ENCODE measurements at places on chromosomes 1 and 21. TPM values are rescaled to one million over a fixed set of nuclear protein-coding genes. Genes with fewer than 3 reads are reported as not detected.

DNA sequence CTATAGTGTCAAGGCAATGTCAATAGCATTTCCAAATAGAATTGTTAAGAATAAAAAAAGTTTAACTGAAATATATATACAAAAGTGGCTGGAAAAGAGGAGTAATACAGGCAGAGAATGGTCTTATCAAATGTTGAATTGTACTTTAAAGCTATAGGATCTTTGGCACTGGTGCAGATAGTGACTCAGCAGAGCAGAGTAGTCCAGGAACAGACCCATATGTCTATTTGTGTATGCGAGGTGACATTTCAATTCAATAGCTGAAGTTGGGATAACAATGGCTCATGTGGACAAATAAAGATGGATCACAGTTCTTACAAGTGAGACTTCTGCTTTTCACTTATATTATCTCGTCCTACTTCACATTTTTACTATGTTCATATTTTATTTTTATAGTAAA is 543.0 kb upstream of the B3GALT2 start:
- no peak for DNase-seq

DNA sequence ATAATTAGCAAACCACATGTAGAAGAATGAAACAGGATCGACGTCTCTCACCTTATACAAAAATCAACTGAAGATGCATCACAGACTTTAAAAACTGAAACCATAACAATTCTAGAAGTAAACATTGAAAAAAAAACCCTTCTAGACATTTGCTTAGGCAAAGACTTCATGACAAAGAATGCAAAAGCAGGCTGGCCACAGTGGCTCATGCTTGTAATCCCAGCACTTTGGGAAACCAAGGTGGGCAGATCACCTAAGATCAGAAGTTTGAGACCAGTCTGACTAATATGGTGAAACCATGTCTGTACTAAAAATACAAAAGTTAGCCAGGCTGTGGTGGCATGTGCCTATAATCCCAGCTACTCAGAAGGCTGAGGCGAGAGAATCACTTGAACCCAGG is 1351.7 kb downstream of the MRPL39 start:
- no peak for DNase-seq

DNA sequence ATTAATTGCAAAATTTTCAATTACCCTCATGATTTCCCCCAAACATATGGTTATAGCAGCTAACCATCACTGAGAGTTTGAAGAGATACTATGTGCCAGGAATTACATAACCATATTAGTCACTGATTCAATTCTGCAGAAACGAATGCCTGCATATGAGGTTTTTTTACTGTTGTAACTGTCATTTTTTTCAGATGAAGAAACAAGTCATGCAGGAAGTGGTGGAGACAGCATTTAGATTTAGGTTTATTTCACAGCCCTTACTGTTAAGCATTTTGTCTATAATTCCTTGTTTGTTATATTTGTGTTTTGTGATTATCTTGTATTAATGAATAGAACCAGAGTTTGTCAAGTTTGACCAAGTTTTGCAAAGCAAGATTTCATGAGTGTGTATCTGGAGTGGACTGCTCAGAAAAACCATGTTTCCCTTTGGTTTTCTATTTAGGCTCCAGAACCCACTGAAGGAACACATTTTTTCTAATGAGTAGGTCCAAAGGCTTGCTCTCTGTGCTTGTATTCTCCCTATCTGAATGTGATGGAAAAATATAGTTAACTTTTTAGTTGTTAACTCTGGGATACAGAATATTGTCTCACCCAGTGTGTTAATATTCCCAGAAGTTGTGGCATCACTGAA is 308.5 kb upstream of the ADAMTS5 start:
- no peak for DNase-seq

DNA sequence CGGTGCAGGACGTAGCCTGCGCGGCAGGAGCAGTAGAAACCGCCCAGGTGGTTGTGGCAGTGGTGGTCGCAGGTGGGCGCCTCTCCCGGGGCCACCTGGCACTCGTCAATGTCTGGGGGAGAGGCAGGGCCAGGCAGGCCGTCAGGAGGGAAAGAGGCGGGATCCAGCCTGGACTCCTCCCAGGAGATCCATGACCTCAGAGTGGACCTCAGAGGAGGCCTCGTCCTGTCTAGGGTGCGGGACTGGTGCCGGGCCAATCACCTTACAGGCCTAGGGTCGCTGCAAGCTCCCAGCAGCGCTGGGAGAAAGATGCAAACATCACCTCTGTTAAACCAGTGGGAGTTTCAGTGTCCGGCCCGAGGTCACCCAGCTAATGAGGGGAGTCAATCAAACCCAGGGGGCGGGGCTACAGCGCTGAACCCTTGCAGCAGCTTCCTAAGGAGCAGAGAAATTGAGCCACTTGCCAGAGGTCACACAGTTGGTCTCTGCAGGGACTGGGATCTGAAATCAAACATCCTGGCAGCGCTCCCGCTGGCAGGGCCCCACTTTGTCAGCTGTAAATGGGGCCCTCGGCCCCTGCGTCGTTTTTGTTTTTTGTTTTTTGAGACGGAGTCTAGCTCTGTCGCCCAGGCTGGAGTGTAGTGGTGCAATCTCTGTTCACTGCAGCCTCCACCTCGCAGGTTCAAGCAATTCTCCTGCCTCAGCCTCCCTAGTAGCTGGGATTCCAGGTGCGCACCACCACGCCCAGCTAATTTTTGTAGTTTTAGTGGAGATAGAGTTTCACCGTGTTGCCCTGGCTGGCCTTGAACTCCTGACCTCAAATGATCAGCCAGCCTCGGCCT is 1.4 kb downstream of the MASP2 start:
- no peak for DNase-seq

DNA sequence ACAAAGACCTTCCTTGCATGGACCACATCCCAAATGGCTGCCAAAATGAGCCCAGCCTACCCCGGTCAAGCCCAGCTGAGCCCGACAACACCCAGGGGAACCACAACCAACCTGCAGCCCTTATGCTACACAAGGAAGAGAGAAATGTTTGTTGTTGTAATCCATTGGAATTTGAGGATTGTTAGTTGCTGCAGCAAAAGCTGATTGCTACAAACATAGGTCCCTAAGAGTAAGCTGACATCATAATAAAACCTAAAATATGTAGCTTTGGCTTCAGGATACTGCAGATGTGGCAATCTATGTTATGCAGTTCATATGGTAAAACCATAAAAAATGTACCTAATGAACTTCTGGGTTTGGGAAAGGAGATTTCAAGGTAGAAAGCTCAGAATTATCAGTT is 65.5 kb upstream of the DNAH14 start:
- no peak for DNase-seq

DNA sequence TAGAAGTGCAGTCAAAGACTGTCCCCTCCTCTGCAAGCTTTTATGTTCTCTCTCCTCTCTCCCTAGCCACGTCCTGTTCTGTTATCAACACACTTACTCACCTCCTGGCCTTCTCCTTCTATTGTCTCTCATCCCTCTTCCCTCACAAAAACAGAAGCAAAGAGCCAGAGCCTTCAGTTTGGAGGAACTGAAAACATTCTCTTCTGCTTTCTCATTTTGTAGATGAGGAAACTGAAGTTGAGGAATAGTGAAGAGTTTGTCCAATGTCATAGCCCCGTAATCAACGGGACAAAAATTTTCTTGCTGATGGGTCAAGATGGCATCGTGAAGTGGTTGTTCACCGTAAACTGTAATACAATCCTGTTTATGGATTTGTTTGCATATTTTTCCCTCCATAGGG is 1.9 kb downstream of the NLRP3 start:
- no peak for DNase-seq

- DNase-seq: no peak
Observed at GRCh38 chr1:96533820-96534219, 187.8 kb upstream of the PTBP2 start.

Gene IL23R
- not detected for total RNA-seq

- no peak for DNase-seq
Observed at GRCh38 chr21:15401331-15401730, 328.5 kb upstream of the USP25 start.

GRCh38 chr1:88557014-88557413 is 127.1 kb upstream of the PKN2 start:
- no peak for DNase-seq

Gene LEFTY1
- total RNA-seq: 0.35 TPM

GRCh38 chr1:31869449-31869848 is 53.6 kb upstream of the SPOCD1 start:
- DNase-seq: no peak

DNA sequence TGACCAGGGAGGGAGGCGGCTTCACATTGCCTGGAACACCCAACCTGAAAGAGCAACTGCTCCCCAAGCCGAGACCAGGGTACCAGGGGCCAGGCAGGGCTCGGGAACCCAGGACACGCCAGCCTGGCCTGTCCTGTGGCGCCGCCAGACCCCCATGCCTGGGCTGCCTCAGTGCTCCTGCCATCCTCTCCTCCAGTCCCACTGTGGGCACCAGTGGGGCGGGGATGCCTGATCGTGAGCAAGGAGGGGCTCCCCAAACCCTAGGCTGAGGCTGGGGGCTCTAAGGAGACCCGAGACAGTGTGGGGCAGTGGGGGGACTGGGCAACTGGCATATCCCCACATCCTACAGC is 45.1 kb downstream of the WNT9A start:
- DNase-seq: no peak

DNA sequence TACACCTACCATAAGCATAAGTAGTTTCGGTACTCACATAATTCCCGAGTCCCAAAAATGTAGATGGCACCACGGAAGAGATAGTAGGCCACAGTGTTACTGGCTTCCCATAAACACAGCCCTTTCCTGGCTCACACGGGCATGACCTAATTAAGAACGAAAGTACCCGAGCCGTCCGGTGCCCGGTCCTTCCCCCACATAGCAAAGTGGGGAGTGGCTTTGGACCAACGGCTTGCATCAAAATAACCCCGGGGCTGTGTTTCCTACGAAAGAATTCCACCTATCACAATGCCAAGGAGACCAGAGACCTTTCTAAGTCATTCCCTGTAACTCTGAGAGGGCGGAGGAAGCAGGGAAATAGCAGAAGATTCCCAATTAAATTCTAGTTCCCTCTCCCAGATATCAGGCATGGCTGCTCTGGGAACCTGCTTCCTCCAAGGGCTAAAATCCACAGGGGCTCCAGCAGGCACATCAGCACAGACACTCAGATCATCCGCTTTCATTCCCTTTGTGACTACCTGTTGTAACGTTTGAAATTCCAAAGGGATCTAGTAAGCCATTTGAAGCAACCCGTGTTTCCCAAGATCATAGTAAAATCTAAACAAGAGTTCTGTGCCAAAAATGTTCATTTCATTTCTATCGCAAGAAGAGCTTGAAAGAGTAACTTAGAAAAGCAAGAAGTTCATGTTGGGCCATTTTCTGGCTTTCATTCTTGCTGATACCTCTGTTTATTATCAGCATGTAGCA is at the start of gene TMPRSS3:
TMPRSS3 (minus strand) TSS at position 148 of the 747 bp plus-strand sequence. CDS start 635 bp downstream, outside the sequence.
- DNase-seq: no peak

GRCh38 chr1:154520333-154520732 is 18.1 kb upstream of the SHE start:
- DNase-seq: no peak

All from right atrium auricular region (tissue), 2 donors.